DMS53 (cell line): ENCODE measurements at places on chromosomes 11 and 22.

- DNase-seq, result peak; percentile 33
Observed at GRCh38 chr22:36027579-36027934, 1.1 kb downstream of the RBFOX2 start.

GRCh38 chr22:37161443-37161842 is 11.7 kb upstream of the IL2RB start:
- DNase-seq, result no peak

DNA sequence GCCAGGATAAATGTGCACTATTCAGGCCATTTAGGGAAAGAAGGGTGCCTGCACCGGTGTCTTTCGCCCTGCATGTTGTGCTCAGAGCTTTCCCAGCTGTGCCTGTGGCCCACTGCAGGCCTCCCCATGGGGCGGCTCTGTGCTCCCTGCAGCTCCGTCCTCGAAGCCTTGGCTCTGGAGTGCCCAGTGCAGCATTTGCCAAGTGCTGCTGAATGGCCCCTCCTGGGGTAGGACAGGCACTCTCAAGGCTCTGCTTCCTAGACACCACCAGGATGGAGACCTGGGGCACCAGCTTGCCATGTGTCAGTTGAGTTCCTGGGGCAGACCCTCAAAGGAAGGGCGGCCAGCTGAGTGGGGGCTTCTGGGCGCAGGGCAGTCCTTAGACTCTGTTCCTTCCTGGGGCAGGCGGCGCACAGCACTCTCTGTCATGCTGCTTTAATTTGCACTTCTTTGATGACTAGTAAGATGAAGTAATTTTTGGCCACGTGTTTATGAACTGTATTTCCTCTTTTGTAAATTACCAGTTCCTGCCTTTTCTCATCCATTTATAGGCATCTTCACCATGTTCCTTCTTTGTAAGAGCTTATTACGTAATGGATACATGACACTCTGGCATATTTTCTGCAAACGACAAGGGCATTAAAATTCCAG is 32.1 kb upstream of the GNB1L start:
- DNase-seq, result no peak

DNA sequence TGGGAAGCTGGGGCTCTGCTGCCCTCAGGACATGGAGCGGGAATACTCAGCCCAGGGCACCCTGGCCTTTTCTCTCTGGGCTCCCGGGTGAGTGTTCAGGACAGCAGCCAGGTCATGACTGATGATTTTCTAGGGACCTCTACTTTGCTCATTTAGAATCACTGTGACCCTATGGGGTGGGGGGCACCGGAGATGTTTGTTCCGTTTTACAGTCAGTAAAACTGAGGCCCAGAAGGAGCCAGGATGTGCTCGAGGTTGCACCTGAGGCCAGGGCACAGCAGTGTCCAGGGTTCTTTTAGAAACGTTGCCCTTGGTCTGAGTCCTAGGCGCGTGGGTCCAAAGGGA is 48.1 kb downstream of the SMIM38 start:
- DNase-seq, result no peak

DNA sequence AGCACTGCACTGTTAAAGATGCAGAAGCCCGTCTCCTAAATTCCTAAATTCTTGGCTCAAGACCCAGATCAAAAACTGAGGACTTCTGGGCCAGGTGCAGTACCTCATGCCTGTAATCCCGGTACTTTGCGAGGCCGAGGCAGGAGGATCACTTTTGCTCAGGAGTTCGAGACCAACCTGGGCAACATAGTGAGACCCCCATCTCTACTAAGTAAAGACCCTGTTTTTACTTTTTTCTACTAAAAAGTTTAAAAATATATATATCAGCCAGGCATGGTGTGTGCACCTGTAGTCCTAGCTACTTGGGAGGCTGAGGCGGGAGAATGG is 29.7 kb downstream of the PDGFB start:
- no peak for DNase-seq

GRCh38 chr22:32103658-32104315 is 55.3 kb downstream of the C22orf42 start:
- DNase-seq, result peak; percentile 17

DNA sequence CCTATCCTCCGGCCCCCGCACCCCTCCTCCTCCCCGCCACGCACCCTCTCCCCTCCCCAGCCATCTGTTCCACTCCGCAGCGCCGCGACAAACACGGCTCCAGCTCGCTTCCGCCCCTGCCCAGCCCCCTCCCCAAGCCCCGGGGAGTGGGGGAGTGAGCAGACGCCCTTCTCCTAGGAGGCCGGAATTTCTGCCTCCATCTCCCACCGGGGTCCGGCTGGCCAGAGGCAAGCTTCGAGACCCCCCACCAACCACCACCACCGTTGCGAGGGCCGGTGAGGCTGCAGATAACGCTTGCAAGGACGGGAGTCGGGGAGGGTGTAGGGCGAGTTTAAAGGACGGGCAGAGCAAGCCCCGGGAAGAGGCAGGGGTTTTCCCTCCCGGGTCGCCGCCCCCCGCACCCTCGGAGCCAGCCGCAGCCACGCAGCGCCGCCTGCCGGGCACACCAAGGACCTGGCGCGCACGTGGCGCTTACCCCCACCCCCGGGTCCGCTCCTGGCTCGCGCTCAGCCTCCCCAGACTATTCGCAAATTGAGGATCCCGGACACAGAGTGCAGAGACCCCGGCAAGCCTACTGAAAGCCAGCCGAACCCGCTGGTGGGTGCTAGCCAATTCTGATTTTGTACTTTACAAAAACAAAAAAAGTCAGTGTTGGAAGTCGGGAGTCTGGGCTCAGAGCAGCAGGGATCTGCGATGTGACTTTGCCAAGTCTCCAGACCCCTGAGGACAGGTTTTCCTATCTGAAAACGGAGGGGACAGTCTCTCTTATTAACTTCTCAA is 22.6 kb downstream of the RTN4RL2 start:
- DNase-seq, result peak; percentile 58

DNA sequence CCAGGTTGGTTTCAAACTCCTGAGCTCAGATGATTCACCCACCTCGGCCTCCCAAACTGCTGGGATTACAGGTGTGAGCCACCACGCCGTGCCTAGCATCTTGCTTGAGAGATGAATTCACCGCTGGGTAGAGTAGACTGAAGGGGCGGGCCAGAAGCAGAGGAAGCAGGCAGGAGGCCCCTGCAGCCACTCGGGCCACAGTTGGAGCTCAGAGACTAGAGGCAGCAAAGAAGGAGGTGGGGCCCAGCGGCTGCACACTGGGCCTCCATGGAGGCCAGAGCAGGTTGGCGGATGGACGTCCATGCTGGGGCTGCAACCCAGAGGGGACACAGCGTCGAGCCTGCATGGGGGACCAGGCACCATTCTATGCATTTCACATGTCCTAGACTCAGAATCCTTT is 88.4 kb upstream of the FGF3 start:
- DNase-seq, result no peak

DNA sequence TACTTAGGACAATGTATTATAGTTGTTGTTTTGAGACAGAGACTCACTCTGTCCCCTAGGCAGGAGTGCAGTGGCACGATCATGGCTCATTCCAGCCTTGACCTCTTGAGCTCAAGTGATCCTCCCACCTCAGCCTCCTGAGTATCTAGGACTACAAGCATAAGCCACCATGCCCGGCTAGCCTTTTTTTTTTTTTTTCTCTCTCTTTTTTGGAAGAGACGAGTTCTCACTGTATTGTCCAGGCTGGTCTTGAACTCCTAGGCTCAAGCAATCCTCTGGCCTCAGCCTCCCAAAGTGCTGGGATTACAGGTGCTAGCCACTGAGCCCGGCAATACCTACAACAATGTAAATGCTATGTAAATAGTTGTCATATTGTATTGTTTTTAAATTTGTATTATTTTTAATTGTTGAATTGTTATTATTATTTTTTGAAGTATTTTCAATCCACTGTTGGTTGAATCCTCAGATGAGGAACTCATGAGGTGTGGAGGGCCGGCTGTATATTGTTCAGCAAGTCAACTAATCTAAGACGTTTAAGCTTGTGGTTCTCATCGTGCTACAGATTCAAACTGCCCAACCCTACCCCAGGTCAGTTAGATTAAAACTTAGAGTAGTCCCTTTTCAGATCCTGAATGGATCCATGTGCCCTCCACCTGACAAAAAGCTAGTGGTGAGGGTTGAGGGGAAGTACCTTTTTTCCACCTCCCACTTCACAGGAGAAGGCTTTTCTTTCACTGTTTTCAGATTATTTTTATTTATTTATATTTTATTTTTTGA is 11.9 kb upstream of the ZNF280A start:
- no peak for DNase-seq

DNA sequence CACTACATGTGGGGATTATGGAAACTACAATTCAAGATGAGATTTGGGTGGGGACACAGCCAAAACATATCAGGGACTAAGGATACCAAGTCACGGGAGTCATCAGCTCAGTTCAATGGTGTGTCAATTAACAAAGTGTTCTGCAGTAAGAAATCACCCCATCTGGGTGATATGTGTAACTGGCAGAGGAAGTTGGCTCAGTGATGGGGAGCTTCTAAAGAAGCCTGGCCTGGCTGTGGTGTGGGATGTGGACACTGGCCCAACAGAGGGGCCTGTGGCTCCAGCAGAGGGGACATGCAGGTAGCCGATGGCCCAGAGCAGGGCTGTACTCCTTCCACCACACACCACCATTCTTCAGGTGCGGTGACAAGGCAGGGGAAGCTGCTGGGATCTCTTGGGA is 31.6 kb downstream of the RPS6KA4 start:
- DNase-seq, result no peak

GRCh38 chr11:74689666-74690065 is 41.6 kb downstream of the CHRDL2 start:
- DNase-seq, result no peak

- peak; percentile 91 for DNase-seq
Observed at GRCh38 chr11:85682330-85683305, 3.4 kb downstream of the CCDC89 start.

GRCh38 chr11:133285359-133285758 is 246.9 kb downstream of the OPCML start:
- DNase-seq, result no peak

DNA sequence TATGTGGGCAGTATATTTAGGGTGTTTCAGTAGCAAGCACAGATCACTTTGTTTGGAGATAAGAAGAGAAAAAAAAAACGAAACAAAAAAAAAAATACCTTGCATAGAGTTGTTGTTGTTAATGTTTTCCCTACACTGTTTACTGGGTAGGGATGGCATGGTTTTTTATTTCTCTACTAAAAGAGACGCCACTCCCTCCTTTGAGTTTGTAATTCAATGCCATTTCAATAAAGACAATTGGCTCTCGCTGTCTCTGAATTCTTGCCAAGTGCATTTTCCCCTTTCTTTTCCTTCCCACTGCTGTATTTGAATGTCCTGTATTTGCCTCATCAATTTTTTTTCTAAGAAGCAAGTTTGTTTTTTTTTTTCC is 213.9 kb upstream of the UBASH3B start:
- no peak for DNase-seq
